RPMI7951 (cell line): ENCODE measurements at places on chromosomes 7 and 10. TPM values are rescaled to one million over a fixed set of nuclear protein-coding genes. Genes with fewer than 3 reads are reported as not detected.

FAM13C gene
- total RNA-seq, result 3.4 and 4.1 TPM in 2 replicates

ELOVL3 gene
- 0.36 and 0.49 TPM in 2 replicates for total RNA-seq

TBXAS1 gene
- 2.4 and 3.5 TPM in 2 replicates for total RNA-seq

GPRIN2 gene
- total RNA-seq, result not detected in 2 replicates

- DNase-seq, result no peak
Measured at GRCh38 chr7:120181499-120181898, 91.5 kb upstream of the KCND2 start.

- no peak for DNase-seq
Measured at GRCh38 chr10:77907900-77908717, 18.4 kb downstream of the DLG5 start.

- DNase-seq, result no peak
Measured at GRCh38 chr7:131499801-131500200, 56.6 kb downstream of the PODXL start.

GRCh38 chr7:134067164-134067563 is 60.0 kb upstream of the LRGUK start:
- no peak for DNase-seq

DNA sequence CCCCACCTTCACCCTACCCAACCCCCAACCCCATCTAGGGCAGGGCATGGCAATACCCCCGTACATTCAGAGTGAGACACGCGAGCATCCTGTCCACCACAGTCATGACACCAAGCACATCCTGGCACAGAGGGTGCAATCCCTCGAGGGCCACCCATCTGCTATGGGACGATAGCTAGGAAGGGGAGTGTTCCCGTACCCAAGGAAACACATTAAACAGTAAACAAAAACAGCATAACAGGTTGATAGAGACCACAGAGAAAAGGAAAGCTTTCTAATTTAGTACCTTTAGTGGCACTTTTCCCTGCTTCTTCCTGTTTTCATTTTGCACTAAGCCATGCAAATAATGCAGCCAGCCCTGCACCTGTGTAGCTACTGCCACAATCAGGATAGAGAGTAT is 2.3 kb upstream of the SMKR1 start:
- no peak for DNase-seq
